T-cell (primary cell): ENCODE measurements at places on chromosomes 1 and 21.

- no peaks in the 10 kb centered on the region for H3K4me1 ChIP-seq
- no peaks in the 10 kb centered on the region for H3K27me3 ChIP-seq
- no peak overlapping the region for H3K27ac ChIP-seq
- no peak overlapping the region for H3K4me3 ChIP-seq
- DNase-seq = no peak
Measured at GRCh38 chr1:222064388-222065211, 322.7 kb upstream of the DUSP10 start.

- H3K4me3 ChIP-seq = no peak within 1 kb of the TSS
- no peak within 1 kb of the TSS for H3K27ac ChIP-seq
- no peak for DNase-seq
- no peaks in the 10 kb centered on the region for H3K27me3 ChIP-seq
- no peaks in the 10 kb centered on the region for H3K36me3 ChIP-seq
- no peaks in the 10 kb centered on the region for H3K4me1 ChIP-seq
Measured at GRCh38 chr1:230747127-230747730, at the start of gene CAPN9. Gene CAPN9, plus strand, starts transcription at chr1:230747388. Its CDS starts 109 bp downstream, at chr1:230747497.

- H3K36me3 ChIP-seq = no peaks in the 10 kb centered on the region
- peaks cover 19% of the 10 kb centered on the region for H3K4me1 ChIP-seq
- H3K27me3 ChIP-seq = peaks cover 10% of the 10 kb centered on the region
Measured at GRCh38 chr1:206637605-206638004, 2.3 kb downstream of the DYRK3 start.

DNA sequence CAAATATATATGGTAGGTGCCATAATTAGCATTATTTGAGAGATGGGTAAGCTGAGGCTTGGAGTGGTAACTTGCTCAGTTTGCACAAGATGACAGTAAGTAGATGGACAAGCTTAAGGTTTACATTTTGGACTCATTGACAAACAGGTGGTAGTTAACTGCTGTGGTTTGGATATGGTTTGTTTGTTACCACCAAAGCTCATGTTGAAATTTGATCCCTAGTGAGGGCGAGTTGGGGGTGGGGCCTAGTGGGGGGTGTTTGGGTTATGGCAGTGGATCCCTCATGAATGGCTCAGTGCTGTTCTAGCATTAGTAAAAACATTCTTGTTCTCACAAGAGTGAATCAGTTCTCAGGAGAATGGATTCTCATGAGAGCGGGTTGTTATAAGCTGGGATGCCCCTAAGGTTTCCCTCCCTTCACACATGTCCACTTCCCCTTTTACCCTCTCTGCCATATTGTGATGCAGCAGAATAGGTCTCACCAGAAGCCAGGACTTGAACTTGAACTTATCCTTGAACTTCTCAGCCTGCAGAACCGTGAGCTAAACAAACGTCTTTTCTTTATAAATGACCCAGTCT is 6.6 kb upstream of the PRRX1 start:
- H3K36me3 ChIP-seq = no peaks in the 10 kb centered on the region
- DNase-seq = no peak
- H3K4me3 ChIP-seq = no peak overlapping the region
- H3K27ac ChIP-seq = no peak overlapping the region
- no peaks in the 10 kb centered on the region for H3K4me1 ChIP-seq

DNA sequence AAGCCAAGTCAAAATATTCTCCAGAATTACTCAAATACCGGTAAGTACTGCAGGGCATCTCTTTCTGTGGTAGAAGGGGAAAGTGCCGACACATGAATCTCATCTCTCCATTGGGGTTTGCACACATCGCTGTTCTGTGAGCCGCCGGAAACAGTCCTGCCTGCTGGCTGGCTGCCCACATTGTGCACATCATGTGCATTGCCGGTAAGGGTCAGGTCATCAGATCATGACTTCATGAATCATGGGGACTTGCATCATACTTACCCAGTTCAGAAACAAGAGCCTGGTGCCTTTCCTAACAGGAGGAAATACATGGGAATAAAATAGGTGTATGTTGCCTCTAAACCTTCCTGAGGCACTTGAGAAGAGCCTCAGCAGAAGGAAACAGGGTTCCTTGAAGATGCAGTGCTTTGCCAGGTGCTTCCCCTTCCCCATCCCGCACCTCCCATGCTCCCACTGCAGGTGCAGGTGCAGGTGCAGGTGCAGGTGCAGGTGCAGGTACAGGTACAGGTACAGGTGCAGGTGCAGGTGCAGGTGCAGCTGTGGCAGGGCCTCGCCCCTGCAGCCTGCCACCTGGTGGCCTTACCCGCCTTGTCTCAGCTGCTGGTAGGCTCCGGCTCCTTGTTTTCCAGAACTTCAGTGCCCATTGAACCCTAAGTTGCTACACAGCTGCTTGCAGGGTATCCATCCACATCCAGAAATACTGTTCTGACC is 26.5 kb downstream of the GPR137B start:
- H3K4me1 ChIP-seq = no peaks in the 10 kb centered on the region
- H3K27me3 ChIP-seq = no peaks in the 10 kb centered on the region
- H3K4me3 ChIP-seq = no peak overlapping the region
- no peak overlapping the region for H3K27ac ChIP-seq
- DNase-seq = no peak

GRCh38 chr21:38965910-38966504 is 160.3 kb downstream of the ETS2 start:
- H3K27ac ChIP-seq = no peak overlapping the region
- H3K4me1 ChIP-seq = no peaks in the 10 kb centered on the region
- H3K4me3 ChIP-seq = no peak overlapping the region
- no peaks in the 10 kb centered on the region for H3K27me3 ChIP-seq
- no peaks in the 10 kb centered on the region for H3K36me3 ChIP-seq
- no peak for DNase-seq

DNA sequence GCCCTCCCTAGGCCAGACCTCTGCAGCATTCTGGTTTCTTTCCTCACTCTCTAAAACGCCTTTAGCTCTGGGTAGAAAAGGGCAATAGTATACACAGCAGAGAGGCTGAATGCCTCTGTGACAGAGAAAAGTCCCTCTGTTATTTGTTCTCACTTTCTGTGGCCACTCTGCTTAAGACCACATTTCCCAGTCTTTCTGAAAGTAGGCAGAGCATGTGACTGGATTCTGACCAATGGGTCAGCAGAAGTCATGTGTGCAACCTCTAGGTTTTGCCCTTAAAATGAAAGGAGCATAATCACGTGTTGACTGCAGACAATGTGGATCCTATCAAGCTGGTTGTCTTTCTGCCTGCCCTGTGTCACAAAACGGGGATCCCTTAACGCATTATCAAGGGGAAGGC is 79.7 kb upstream of the MARK1 start:
- H3K4me1 ChIP-seq = no peaks in the 10 kb centered on the region
- H3K27ac ChIP-seq = no peak overlapping the region
- peaks cover 2% of the 10 kb centered on the region for H3K27me3 ChIP-seq
- DNase-seq = no peak

GRCh38 chr1:235878082-235878811 is 11.5 kb upstream of the LYST start:
- H3K4me3 ChIP-seq = no peak overlapping the region
- H3K27ac ChIP-seq = no peak overlapping the region
- no peak for DNase-seq
- no peaks in the 10 kb centered on the region for H3K27me3 ChIP-seq
- no peaks in the 10 kb centered on the region for H3K36me3 ChIP-seq

DNA sequence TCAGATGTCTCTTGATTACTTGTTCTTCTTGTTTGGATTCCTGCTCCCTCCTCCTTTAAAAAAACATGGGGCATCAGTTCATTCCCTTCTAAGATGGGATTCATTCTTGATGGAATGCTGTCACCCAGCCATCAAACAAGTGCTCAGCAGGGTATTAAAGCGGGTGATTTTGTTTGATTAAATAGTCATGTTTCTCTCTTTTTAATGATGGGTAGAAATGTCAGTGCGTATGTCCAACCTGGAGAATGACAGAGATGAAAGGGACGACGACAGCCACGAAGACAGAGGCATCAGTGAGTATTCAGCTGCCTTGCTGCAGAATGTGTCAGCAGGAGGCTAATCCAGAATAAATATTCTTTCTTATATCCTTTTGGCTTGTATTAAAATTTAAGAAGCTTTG is 63.8 kb upstream of the RAVER2 start:
- no peaks in the 10 kb centered on the region for H3K36me3 ChIP-seq
- H3K27me3 ChIP-seq = no peaks in the 10 kb centered on the region
- H3K4me3 ChIP-seq = no peak overlapping the region
- no peaks in the 10 kb centered on the region for H3K4me1 ChIP-seq

DNA sequence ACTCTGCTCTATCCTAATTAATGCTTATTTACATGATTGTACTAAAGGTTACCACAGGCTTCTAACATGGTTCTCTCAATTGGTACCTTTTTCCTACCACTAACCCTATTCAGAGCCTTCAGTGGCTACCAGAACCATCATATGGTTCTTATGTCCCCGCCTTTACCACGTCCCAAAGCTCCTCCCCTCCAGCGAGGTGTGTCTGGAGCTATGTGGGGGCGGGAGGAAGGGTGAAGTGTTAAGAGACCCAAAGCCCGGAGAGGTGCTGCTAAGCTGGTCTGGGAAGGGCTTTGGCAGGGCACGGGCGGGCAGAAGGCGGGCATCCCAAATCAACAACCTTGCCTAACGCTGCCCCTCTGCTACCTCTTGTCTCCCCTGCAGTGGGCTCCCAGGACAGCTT is 10.0 kb downstream of the SPATA46 start:
- H3K4me1 ChIP-seq = no peaks in the 10 kb centered on the region
- H3K4me3 ChIP-seq = no peak overlapping the region
- DNase-seq = no peak
- H3K27me3 ChIP-seq = no peaks in the 10 kb centered on the region
- no peaks in the 10 kb centered on the region for H3K36me3 ChIP-seq

DNA sequence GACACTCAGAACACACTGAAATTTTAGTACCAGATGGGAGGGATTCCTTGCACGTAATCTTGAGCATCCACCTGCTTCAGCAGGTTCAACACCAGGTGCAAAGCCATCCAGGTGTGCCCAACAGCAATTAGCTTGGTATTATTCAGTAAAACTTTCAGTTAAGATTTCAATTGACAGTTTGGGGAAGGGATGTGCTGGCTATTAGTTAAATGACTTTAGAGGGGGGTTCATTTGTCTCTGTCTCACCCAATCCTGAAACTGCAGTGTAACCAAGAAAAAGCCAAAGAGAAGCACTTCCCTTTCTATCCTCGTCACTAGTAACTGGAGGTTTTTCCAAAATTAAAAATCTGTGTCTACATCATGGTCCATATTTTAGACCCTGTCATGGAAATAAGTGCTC is 90.9 kb downstream of the PIK3R3 start:
- H3K36me3 ChIP-seq = no peaks in the 10 kb centered on the region
- no peak overlapping the region for H3K4me3 ChIP-seq
- H3K27me3 ChIP-seq = no peaks in the 10 kb centered on the region
- H3K4me1 ChIP-seq = peaks cover 7% of the 10 kb centered on the region
- no peak overlapping the region for H3K27ac ChIP-seq

DNA sequence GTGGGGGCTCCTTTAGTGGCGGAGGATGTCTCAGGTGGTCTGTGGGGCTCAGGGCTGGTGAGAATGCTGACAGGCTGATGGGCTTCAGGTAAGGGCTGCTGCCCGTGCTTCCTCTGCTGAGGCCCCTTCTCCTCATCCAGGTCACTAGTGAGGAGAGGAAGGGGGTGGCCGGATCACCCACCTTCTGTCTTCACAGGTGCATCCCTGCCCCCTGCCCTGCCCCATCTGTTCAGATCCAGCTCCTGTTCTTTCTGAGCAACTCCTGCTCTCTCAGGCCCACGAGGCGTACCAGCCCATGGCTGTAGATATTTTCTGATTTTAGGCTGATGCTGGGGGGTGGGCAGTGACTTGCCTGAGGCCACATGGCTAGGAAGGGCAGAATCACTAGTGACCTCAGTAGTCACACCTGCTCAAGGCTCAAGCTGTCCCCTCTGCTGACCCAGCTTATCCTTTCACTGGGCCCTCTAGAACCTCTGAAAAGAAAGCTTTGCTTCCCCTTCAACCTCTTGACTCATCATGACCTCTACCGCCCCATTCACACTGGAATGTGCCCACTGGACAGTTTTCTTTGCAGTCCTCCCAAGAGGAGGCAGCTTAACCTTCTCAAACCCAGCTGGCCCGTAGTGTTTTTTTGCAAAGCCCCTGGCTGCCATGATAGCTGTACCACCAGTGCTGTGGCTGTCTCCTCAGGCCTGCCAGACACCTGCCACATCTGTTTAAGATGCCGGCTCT is 14.8 kb downstream of the DCST2 start:
- peaks cover 25% of the 10 kb centered on the region for H3K36me3 ChIP-seq
- H3K27ac ChIP-seq = no peak overlapping the region
- H3K4me1 ChIP-seq = peaks cover 33% of the 10 kb centered on the region
- H3K4me3 ChIP-seq = no peak overlapping the region
- DNase-seq = no peak

GRCh38 chr1:84008631-84009030 is 9.7 kb upstream of the TTLL7 start:
- no peaks in the 10 kb centered on the region for H3K4me1 ChIP-seq
- no peak overlapping the region for H3K4me3 ChIP-seq
- H3K27me3 ChIP-seq = no peaks in the 10 kb centered on the region
- H3K36me3 ChIP-seq = no peaks in the 10 kb centered on the region
- no peak overlapping the region for H3K27ac ChIP-seq

GRCh38 chr1:35603468-35603867 is 30.4 kb downstream of the TFAP2E start:
- DNase-seq = no peak
- no peak overlapping the region for H3K27ac ChIP-seq
- peaks cover 5% of the 10 kb centered on the region for H3K36me3 ChIP-seq

- DNase-seq = no peak
- peaks cover 13% of the 10 kb centered on the region for H3K4me1 ChIP-seq
- H3K27me3 ChIP-seq = no peaks in the 10 kb centered on the region
- no peak overlapping the region for H3K4me3 ChIP-seq
- H3K36me3 ChIP-seq = peaks cover 50% of the 10 kb centered on the region
Measured at GRCh38 chr1:109631513-109632505, 12.2 kb downstream of the AMPD2 start.

GRCh38 chr1:3436901-3437300 is 17.6 kb upstream of the ARHGEF16 start:
- no peaks in the 10 kb centered on the region for H3K36me3 ChIP-seq
- no peak for DNase-seq
- no peaks in the 10 kb centered on the region for H3K4me1 ChIP-seq
- no peak overlapping the region for H3K4me3 ChIP-seq

DNA sequence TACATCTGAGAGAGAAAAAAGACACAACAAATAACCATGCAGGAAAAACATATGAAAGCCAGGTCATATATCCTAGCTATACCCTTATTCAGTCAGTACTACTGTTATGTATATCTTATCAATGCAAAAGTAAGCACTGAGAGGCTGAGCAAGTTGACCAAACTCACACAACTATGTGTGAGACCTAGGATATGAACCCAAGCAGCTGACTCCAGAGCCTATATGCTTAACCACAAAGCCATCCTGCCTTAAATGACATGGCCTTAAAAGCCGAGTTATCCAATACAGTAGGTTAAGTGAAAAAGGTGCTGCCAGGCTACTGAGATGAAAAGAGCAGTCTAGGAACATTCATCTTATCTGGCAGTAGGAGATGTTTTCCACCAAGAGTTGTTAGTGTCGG is 151.6 kb downstream of the RERE start:
- H3K27me3 ChIP-seq = no peaks in the 10 kb centered on the region
- H3K36me3 ChIP-seq = no peaks in the 10 kb centered on the region
- H3K27ac ChIP-seq = no peak overlapping the region
- H3K4me1 ChIP-seq = peaks cover 47% of the 10 kb centered on the region
- no peak overlapping the region for H3K4me3 ChIP-seq

GRCh38 chr21:40792691-40793456 is 54.1 kb downstream of the DSCAM start:
- H3K27ac ChIP-seq = no peak overlapping the region
- H3K4me3 ChIP-seq = no peak overlapping the region
- H3K36me3 ChIP-seq = no peaks in the 10 kb centered on the region
- H3K4me1 ChIP-seq = no peaks in the 10 kb centered on the region
- no peak for DNase-seq

GRCh38 chr1:10271090-10271489 is 60.7 kb downstream of the KIF1B start:
- H3K27me3 ChIP-seq = no peaks in the 10 kb centered on the region
- no peak overlapping the region for H3K4me3 ChIP-seq
- H3K4me1 ChIP-seq = peaks cover 3% of the 10 kb centered on the region
- no peak for DNase-seq
- H3K36me3 ChIP-seq = no peaks in the 10 kb centered on the region
